ENCODE measurements at places on chromosomes 3 and 15.

- no peak for DNase-seq
These were observed 16.0 kb downstream of the STARD9 start for GRCh38 chr15:42591238-42591934.

GRCh38 chr15:45332694-45333093, 45.6 kb downstream of the GATM start:
- no peak for DNase-seq

GRCh38 chr15:65805019-65805745, 13.1 kb upstream of the DENND4A start:
- no peak for DNase-seq

DNA sequence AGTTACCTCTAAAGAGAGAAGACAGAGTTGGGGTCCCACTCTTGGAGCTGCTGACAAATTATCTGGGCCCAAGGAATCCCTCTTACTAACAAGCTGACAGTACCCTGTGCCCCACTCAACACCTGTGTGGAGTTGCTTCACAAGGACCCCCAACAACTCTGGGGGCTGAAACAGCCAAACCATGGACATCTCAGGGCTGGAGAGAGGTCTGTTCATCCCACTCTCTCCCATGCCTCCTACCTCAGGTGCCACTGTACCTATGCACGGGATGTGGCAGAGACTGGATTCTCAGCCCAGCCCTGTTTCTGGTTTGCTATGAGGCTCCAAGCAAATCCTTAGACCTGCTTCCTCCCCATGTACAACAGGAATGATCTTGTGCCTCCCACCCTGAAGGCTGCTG, 101.7 kb downstream of the ETFA start:
- DNase-seq: no peak

DNA sequence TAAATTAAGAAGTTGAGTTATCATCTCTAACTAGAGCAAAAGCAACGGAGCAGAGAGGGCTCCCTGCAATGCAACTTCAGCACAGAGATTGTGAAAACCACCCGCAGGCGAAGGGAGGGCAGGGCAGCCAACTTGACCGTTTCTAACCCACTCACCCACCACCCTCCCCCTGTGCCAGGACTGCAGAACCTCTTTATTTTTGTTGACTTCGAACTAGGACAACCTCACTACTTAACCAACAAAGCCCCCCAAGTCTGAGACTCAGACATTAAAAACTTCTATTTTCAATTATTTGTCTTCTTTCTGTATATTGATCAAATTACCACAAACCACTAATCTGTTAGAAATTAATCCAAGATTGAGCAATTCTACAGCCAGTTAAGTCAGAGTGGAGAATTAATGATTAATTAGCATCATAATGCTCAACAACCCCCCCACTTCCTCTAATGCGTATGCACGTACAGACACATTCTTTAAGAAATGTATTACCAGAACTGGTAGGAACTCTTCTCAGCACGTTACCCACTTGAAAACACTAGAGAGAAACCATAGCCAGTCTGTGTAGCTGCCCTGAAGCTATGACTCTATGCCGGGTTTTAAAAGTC, 2.0 kb downstream of the MGLL start:
- peak; percentile 51 for DNase-seq

DNA sequence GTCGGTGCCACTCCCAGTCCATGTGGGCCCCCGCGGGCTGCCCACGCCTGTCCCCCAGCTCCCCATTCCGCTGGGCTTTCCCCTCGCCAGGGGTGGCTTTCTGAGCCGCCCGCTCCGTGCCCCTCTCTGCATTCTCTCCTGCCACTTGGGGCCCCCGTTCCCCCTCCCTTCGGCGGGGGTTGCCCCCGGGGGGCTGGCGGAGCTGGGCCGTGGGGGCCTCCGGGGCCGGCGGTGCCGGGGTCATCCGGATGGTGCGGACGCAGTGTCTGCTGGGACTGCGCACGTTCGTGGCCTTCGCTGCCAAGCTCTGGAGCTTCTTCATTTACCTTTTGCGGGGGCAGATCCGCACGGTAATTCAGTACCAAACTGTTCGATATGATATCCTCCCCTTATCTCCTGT, 46.5 kb downstream of the GRAMD1C start:
- no peak for DNase-seq

DNA sequence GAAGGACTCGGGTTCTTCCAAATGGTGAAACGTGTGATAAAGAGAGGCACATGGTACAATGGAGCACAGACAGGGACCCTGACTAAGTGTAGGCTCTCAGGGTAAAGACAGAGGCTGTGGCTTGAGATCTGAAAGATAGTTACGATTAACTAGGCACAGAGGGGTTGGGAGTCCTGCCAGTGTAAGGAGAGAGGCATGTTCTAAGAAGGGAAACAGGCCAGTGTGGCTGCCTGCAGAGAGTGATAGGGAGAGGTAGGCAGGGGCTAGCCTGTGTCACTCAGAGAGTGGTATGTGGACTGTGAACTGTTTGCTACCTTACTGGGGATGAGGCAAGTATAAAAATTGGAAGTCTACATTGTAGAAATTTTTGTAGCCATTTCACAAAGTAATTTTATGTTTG, 109.5 kb downstream of the PEX5L start:
- no peak for DNase-seq

GRCh38 chr15:50235794-50236193, 29.7 kb downstream of the HDC start:
- no peak for DNase-seq

GRCh38 chr15:88020806-88021205, 235.7 kb downstream of the NTRK3 start:
- DNase-seq: no peak
